Amygdala (tissue), 56 donors: ENCODE measurements at places on chromosomes 16 and 17.

DNA sequence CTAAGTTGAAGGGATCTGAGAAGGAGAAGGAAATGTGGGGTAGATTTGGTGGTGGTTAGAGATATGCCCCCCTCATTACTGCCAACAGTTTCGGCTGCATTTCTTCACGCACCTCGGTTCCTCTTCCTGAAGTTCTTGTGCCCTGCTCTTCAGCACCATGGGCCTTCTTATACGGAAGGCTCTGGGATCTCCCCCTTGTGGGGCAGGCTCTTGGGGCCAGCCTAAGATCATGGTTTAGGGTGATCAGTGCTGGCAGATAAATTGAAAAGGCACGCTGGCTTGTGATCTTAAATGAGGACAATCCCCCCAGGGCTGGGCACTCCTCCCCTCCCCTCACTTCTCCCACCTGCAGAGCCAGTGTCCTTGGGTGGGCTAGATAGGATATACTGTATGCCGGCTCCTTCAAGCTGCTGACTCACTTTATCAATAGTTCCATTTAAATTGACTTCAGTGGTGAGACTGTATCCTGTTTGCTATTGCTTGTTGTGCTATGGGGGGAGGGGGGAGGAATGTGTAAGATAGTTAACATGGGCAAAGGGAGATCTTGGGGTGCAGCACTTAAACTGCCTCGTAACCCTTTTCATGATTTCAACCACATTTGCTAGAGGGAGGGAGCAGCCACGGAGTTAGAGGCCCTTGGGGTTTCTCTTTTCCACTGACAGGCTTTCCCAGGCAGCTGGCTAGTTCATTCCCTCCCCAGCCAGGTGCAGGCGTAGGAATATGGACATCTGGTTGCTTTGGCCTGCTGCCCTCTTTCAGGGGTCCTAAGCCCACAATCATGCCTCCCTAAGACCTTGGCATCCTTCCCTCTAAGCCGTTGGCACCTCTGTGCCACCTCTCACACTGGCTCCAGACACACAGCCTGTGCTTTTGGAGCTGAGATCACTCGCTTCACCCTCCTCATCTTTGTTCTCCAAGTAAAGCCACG, 28.3 kb downstream of the STH start:
- no peak for DNase-seq

DNA sequence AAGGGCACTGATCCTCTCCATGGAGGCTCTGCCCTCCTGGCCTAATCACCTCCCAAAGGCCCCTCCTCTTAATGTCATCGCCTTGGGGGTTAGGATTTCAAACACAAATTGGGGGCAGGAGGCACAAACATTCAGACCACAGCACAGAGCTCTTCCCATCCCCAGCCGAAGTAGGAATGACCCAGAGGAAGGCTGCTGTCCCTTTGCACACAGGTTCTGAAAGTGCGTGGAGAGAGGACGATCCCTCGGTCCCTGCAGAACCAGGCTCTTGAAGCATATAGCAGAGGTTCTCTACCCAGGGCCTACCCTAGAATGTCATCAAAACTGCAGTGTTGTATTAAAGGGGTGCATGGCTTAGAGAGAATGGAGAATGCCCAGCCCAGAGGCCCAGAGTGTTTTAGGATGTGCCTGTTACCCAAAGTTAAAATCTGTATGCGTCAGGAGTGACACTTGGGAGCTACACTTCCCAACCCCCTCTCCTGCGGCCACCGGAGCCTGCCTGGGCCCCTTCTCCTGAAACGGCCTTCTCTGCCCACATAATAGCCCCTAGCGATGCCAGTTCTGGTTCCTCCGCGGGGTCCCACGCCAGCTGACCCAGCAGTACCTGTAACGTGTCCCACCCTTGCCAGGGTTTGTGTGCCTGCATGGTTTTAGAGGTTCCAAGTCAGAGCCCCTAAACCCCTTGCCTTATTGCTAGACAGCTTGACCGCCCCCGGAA, 159.5 kb upstream of the CACNG5 start:
- DNase-seq: no peak

- no peak for DNase-seq
These were observed 67.8 kb downstream of the ANKRD11 start for GRCh38 chr16:89422527-89422904.

DNA sequence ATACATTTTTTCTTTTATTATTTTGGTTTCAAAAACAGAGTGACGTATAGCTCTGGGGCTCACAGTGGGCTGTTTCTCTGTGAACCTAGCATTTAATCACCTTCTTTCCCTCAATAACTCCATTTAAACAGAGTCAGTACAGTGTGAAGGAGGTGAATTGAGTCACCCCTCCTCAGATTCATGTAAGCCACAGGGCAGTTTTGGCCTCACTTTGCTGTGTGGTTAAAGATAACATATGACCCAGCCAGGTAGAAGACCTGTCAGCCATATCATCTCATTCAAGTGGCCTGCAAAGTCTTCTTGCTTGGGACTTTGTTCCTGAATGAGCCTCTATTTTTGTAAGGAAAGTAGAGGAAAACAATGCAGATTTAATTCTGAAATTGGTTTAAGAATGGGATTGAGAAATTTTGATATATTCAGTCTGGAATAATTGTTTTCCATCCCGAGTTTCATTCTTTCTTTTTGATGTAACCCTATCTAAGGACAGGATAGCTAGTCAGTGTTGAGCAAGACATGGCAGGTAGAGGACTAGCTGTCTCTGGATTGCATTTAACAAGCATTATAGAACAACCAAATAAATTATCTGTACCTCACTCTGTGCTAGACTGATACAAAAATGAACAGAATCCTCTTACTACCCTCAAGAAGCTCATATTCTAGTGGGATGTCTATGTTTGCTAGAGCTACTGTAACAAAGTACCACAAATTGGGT, 13.1 kb downstream of the MAP2K6 start:
- no peak for DNase-seq
